ENCODE measurements at places on chromosomes 3 and 15.

- DNase-seq, result no peak
Measured at GRCh38 chr15:99476413-99477222, 89.2 kb upstream of the MEF2A start.

DNA sequence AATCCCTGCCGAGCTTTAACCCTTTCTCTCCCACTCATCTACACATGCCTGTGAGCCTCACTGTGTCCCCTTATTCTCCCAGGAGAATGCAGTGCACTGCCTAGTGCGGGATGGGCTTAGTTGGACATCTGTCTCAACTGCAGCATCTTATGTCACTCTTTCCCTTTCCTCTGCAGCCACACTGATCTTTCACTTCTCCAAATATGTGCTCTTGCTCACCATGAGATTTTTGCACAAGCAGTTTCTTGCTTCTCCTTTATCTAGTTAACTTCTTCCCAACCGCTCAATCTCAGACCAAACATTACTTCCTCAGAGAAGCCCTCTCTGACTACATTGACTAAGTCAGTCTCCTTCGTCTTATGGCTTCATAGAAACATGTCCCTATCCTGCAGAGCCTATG, 292.3 kb downstream of the KBTBD8 start:
- DNase-seq, result no peak

- DNase-seq, result no peak
Measured at GRCh38 chr3:190941694-190942260, 79.3 kb upstream of the GMNC start.

- DNase-seq, result no peak
Measured at GRCh38 chr3:24396338-24396737, 98.3 kb downstream of the THRB start.

GRCh38 chr3:40211579-40211978, 97.9 kb upstream of the EIF1B start:
- no peak for DNase-seq

- no peak for DNase-seq
Measured at GRCh38 chr3:147832611-147833010, 423.4 kb downstream of the ZIC1 start.

- DNase-seq, result no peak
Measured at GRCh38 chr3:136979684-136980083, 21.9 kb downstream of the IL20RB start.

GRCh38 chr3:34444137-34444536, 645.7 kb downstream of the PDCD6IP start:
- no peak for DNase-seq

DNA sequence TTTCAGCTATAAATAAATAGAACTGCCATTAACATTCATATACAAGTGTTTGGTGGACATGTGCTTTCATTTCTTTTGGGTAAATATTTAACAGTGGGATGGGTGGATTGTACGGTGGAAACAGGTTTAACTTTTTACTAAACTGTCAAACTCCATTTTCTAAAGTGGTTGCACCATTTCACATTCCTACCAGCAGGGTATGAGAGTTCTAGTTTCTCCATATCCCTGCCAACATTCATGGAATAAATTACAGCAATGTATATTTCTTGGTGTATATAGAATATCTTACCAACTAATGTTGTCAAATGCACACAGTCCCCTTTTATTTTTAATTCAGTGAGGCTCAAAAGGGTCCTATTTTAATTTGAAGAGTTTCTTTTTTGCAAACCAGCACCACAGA, 71.3 kb upstream of the CTXND1 start:
- DNase-seq, result no peak

DNA sequence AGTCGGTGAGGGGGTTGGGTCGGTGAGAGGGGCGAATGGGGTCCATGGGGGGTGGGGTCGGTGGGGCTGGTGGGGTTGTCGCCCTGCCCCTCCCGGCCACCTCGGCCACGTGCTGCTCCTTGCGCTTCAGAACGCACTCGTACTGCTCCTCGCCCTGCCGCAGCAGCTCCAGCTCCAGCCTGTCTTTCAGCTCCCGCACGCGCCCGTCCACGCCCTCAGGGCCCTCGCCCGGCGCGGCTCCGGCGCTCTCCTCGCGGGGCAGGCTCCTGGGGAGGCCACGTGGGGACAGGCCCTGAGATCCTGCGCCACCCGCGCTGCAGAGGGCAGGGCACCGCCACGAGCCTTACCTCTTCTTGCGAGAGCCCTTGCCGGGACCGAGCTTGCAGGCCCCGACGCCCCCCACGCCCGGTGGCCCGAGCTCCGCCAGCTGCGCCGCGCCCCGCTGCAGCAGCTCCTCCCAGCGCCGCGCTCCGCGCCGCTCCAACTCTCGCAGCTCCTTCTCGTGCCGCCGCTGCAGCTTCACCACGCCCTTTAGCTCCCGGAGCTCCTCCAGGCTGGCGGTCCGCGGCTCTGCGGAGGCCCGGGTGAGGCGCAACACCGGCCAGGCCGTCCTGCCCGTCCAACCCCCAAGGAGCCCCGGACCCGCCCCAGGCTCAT, 8.2 kb upstream of the ANKRD63 start:
- no peak for DNase-seq

GRCh38 chr3:183943739-183944138, 59.1 kb upstream of the PARL start:
- no peak for DNase-seq

- no peak for DNase-seq
Measured at GRCh38 chr15:68285259-68285980, 7.9 kb downstream of the FEM1B start.

DNA sequence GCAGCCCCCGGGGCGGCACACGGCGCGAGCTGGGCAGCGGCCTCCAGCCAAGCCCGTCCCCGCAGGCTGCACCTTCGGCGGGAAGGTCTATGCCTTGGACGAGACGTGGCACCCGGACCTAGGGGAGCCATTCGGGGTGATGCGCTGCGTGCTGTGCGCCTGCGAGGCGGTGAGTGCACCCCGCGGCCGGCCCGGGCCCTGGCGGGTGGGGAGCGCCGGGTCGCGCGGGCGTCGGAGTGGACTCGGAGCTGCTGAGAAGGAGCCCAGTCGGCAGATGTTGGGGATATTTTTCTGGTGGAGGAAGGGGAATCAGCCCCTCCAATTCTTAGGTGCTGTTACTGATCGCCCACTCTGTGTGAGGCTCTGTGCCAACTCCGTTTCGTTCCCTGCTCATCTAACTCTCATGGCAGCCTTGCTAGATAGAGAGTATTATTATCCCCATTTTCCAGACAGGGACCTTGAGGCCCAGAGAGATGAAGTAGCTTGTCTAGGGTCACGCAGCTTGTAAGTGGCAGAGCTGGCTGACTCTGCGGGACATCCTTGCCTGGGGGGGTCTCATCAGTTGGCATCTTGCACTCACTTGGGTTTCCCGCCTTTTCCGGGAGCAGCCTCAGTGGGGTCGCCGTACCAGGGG, 890 bp downstream of the CHRD start:
- peak; percentile 22 for DNase-seq

DNA sequence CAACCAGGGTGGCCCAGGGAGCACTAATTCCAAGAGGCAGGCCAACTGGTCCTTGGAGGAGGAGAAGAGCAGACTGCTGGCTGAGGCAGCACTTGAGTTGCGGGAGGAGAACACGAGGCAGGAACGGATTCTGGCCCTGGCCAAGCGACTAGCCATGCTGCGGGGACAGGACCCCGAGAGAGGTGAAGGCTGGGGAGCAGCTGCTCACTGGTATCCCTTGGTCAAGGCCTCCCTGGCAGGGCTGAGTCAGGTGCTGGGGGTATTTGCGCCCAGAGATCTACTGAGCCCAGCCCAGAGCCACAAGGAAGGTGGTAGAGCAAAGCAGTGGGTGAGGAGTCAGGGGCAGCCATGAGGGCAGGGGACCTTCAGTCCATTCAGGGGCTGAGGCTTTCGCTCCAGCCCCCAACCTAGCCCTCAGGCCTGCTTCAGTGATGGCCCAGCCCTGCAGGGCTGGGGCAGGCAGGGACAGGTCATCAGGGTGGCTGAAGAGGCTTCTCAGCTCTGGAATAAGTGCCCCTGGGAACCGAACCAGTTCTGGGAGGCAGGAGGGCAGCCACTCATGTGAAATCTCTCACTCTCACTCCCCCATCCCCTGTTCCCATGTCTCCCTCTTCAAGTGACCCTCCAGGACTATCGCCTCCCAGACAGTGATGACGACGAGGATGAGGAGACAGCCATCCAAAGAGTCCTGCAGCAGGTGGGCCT, 5.6 kb upstream of the DNAJC17 start:
- no peak for DNase-seq

DNA sequence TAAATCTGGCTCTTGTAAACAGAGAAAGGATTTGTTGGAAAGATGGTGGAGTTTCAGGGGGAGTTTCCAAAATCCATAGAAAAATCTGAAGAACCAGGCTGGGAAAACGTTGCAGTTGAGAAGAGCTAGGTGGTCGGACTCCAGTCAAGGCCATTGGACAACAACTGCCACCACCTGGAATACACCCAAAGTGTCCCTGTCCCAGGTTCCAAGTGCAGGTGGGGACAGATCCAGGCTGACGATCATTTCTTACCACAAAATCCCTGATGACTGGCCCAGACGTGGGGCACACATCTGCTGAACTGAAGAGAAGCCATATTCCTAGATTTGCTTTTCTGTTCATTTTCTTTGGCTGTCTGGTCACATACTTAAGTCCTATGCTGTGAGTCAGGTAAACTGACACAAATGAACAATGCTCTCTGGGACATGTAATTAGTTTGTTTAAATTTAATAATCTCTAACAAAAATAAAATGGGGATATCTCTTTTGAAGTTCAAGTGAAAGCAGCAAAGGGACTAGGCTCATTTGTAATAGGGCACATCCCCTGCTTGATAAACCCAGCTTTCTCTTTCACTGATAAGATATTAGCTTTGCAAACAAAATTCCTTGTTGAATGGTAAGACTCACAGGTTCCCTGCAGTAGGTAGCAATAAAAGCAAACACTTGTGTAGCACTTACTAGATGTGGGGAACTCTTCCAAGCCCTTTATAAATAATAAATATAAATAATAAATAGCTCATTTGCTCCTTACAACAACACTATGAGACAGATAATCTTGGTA, 88.5 kb downstream of the MYLK start:
- no peak for DNase-seq

DNA sequence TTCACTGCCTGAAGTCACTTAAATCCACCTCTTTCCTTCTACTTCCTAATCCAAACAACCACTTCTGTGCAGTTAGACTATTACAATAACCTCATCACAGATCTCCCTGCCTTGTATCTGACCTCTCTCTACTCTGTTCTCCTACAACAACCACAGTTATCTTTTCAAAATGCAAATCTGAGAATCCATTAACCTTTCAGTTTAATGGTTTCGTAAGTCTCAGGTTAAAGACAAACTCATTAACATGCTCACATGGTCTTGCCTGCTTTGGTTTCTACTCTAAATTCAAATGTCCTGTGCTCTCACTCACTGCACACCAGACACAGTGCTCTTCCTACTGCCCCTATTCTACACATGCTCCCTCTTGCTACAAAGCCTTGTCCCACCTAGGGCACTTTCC, 406.5 kb upstream of the THBS1 start:
- no peak for DNase-seq

DNA sequence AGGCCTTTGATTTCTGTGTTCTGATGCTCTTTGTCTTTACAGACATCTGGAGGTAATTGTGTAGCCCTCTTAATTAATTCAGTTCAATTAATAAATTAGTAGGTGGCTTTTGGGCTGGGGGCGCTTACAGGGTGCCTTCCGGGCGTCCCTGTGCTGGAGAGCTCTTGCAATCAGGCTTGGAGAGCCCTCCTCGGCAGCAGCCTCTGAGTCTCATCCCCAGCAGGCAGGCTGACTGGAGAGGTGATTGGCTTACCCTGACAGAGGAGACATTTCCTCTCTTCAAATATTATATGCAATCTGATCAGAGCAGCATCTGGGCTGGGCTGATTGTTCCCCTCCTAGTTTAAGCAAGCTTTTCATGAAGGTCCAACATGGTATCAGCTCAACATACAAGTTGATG, 250.7 kb downstream of the LPP start:
- DNase-seq, result no peak

GRCh38 chr3:31384117-31384516, 148.6 kb upstream of the STT3B start:
- no peak for DNase-seq

DNA sequence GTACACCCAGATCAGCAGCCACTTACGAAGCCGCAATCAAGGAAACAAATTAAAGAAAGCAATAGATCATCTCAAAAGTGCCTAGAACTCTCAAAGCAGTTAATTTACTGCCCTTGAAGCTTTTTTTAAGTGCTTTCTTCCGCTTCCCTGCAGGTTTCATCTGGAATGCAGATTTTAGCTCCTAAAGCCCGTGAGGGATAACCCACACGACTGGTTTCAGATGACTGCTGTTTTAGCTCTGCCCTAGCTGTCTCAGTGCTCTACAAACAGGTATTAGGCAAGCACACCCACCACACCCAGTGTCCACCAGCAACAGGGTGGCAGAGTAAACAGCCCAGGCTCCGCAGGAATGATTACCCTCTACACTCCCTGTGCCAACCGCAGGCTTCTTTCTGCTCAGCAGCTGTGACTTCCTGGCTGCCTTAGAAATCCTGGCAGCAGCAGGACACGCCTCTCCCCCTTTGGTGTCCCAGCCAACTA, 126.0 kb downstream of the FMN1 start:
- DNase-seq, result no peak

GRCh38 chr3:176415661-176416295, 781.5 kb downstream of the TBL1XR1 start:
- no peak for DNase-seq

- DNase-seq, result no peak
Measured at GRCh38 chr15:64161688-64162477, 939 bp downstream of the PPIB start.

DNA sequence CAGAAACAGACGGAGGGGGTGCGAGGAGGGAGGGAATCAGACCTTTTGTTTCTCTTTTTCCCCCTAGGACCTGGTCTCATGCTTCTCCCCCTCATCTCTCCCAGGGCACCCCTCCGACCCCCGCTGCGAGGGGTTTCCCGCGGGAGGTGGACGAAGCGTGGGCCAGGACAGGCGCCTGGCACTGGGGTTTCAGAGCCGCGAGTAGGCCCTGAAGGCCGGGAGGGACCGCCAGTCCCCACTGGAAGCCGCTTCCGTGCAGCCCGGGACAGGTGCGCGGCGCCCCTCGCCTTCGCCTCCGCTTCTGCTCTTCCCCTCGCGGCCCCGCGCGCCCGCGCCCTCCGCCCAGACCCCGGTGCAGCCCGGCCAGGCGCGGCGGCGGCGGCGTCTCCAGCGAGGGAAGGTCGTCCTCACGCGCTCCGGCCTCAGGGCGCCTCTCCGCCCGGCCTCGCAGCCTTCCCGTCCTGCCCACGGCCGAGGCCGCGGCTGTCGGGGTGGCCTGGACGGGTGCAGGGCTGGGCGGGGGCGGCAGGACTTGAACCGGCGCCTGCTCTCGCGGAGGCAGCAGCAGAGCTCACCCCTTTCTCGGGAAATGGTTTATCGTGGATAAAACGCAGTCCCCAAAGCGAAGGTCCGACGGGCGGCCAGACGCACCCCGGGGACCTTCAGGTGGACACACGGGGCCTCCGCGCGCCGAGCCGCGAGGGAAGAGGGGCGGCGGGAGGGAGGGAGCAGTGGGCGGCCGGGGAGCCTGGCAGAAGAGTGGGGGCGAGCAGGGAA, 31.5 kb upstream of the ADAMTS17 start:
- DNase-seq, result no peak

Data from stimulated activated CD4-positive, alpha-beta T cell treated with anti-CD3 and anti-CD28 coated beads, Interleukin-2, amount 100 ng/mL, for 24 hours (primary cell).